ENCODE measurements at places on chromosomes 1 and 21.

- peak; percentile 63 for DNase-seq
These were observed 48.5 kb upstream of the ECE1 start for GRCh38 chr1:21338573-21339355.

DNA sequence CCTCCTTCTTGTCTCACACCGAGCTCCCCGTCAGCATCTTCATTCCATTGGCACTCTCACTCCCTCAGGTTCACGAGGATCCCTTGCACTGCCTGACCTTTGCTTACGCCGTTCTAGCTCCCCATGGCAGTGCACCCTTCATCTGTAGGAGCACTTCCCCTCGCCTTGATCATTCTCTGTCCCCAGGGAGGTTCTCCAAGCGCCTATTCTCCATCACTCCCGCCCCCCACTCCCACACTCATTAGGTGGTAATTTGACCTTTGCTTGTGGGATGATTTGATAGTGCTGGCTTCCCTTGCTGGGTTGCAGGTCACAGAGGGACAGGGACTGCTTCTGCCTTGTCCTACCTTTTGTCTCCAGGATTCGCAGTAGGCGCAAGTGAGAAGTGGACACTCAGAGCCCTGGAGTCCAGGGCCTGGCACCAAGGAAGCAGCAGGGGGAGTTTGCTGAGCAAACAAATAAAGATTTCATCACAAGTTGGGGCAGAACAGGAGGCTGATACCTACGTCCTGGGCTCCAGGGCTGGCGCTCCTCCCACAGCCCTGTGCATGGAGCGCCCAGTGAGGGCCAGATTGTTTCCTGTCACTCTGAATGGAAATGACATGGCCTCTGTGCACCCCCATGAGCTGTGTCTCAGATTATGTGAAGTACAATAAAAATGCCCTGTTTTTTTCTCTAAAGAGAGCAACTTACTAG is 82.0 kb upstream of the RUNX3 start:
- no peak for DNase-seq

DNA sequence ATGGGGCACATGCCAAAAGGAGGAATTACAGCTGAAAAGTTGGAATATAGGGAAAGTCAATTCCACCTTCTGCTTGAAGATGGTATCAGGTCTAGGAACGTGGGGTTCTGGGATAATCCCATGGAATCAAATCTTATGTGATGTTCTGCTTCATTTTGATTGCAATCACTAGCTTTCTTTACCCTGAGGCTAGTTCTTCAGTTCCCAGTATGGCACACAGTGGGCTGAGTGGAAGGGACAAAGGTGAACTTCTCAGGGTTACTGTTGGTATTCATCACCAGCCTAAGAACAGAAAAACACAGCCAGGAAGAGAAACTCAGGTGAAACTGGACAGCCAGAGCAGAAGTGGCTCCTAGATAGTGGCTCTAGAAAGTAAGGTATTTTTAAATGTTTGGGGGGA is 117.8 kb downstream of the TNFSF18 start:
- no peak for DNase-seq

DNA sequence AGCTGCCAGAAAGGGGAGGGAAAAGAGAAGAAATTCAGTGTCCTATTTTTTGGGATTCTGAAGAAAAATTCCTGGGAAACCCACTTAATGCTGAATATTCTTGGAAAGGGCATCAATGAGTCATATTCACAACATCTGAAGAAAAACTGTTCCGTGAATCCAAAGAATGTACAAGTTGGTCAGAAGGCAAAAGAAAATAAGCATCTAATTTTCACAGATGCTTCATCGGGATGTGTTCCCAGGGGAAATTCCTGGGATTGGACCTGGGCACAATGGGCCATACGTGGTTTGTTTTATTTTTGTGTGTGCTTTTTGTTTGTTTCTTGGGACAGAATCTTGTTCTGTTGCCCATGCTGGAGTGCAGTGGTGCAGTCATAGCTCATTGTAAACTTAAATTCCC is 112.2 kb downstream of the MAP3K21 start:
- no peak for DNase-seq

- DNase-seq, result no peak
These were observed 125.2 kb downstream of the PCBP3 start for GRCh38 chr21:45768740-45769048.

DNA sequence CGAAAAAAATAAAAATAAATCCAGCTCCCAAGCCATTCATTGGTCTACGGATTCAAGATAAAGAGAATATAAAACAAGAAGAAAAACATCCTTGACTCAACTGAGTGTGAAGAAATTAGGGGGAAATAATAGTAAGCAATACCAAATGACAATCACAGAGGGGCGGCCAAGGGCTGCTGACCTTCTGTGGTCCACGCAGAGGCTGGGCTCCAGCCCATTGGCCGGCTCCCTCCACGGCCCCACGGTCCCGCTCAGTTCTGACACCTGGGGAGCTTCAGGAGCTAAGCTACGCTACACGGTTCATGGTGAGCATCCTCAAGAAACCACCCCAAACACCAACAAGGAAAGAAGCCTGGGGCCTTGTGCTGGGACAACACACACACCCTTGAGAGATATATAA is 400 bp upstream of the KRTAP10-12 start:
- no peak for DNase-seq

DNA sequence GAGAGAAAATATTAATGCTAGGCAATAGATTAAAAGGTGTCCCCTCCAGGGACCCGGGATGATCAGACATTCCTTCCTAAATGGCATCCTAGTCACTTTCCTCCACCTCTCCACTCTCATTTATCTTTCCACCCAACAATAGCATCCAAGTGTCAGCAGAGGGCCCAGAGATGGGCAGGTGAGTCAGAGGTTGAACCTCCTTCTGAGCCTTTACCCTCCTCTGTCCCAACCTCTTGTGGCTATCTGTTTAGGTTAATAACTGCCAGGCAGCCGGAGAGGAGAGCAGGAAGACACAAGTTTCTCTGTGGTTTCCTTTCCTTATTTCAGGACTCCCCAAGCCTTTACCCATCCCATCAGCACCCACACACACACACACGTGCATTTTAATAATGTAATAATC is 4.1 kb downstream of the GJA5 start:
- no peak for DNase-seq

- DNase-seq, result no peak
These were observed 726 bp upstream of the CYB5R1 start for GRCh38 chr1:202967684-202968281.

DNA sequence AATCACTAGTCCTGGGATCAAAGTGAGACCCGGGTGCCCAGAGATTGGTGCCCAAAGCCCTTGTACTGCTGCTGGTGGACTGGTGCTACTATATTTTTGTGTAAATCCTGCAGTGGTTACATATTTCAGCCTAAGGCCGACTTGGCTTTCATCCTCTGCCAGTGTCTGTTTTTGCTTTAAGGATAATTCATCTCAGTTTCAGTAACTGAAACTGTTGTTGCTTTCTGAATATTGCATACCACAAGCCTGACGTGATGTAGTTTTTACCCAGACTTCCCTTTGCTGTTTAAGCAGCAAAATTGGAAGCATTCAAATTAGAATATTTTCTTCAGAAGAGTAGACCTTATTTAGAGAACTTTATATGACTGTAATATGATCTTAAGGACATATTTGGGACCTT is 341.8 kb downstream of the RYR2 start:
- no peak for DNase-seq

GRCh38 chr1:51960262-51960661 is 30.2 kb downstream of the RAB3B start:
- DNase-seq, result no peak

DNA sequence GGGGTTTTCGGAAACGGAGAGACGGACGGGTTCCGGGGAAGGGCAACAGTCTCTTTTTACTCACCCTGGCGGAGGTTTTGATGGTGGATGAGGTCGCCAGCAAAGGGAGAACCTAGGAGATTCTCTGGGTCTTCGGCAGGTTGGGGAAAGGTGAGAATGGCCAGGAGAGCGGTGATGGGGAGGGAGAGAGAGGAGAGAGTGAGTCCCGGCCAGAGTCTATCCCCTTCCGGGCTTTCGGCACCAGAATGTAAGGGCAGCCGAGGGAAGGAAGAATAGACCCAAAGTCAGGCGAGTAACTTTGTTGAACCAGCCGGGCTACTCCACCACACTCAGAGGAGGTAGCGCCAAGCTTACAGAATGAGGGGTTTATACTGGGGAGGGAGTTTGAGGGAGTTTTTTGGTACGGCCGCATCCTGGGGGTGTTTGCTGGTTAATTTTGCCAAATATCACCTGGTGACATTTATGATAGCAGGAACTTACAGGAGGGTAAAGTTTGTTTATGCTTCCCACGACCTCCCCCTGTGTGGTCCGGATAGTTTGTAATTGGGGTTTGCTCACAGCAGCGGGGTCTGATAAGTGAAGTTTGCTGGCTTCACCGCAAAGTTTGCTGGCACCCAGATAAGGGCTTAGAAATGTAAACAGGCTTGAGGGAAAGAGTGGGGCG is 141.1 kb upstream of the ETV3 start:
- no peak for DNase-seq

DNA sequence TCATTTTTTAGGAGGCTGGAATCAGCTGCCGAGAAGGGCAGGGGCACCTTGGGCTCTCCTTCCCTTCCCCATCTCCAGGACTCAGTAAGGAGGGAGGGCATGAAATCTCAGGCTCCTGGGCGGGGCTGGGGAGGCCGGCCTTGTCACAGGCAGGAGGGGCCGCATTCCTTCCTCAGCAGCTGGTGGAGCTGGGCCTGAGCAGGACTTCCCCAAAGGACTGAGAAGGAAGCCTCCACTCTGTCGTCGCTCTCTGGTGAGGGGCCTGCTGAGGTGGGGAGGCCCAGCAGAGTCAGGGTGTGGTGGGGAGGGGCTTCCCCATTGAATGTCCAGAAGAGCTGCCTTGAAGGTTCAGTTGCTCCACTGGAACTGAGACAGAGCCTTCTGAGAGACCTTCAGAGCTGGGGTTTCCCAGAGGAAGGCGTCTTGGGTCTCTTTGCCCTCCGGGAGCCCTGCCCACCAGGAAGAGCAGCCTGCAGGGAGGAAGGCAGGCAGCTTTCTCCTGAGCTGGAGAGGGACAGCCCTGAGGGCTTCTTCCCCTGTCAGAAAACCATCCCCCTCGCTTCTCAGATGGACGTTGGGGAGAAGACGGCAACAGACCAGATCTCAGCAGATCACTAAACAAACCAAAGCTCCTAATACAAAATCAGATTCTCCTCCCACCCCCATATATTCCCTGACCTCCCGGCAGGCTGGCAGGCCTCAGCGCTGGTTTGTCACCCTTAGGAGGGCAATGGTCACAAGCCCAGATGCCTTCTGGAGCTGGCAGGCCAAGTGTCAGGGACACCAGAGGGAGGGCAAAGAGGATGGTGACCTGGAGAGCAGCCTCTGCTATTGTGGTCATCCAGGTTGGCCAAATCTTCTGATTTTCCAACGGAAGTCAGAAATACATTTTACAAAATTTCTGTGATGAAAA is 10.7 kb downstream of the KCNA10 start:
- no peak for DNase-seq

- DNase-seq, result no peak
These were observed 42.6 kb upstream of the GPR153 start for GRCh38 chr1:6303397-6304012.

- DNase-seq, result no peak
These were observed 121.7 kb upstream of the COL6A1 start for GRCh38 chr21:45859762-45860357.

GRCh38 chr1:185017338-185017737 is 28.0 kb upstream of the RNF2 start:
- DNase-seq, result no peak

DNA sequence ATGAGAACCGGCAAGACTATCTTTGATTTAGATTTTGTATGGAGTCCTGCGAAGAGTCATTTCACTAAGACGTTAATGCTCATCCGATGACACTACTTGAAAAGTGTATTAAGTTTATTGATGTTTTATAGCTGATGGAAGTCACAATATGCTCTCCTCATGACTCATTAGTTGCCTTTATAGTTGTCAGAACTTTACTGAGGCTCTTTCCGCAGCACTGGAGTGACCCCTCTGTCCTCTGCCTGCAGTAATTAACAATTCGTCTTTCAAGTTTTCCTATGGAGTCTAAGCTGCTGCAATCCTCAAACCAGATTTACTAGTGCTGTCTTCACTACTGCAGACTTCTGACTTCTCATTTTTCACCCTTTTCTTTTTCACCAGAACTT is 853 bp downstream of the USP16 start:
- DNase-seq, result no peak

DNA sequence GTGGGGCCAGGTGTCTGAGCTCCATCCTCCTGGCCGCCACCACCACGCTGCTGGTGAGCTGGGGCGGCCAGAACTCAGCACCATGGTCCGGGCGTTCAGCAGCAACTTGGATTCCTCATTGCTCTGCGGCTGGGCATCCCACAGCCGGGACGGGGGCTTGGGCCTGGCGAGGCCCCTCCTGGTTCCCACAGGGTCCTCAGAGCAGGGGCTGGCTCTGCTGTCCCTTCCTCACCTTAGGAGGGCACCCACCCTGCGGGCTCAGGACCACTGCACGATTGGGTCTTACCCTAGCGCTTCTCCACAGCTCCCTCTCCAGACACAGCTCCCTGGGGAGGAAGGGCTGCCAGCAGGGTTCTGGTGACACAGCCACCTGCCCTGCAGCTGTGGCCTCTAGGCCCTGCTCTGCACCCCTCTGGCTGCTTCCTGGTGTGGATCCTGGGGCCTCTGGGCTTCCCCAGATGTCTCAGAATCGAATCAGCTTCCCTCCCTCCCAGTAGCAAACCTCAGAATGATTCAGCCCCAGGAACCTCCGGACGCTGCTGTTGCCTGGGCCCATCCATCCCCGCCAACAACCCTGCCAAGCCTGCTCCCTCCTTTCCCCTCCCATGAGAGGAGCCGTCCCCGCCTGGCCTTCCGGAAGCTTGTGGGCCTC is 25.0 kb downstream of the CRYAA start:
- DNase-seq, result peak; percentile 17

GRCh38 chr1:72567521-72567920 is 285.2 kb upstream of the NEGR1 start:
- peak; percentile 40 for DNase-seq

- DNase-seq, result no peak
These were observed 220.5 kb upstream of the MAP1LC3C start for GRCh38 chr1:242219298-242219901.

GRCh38 chr21:43598416-43599120 is 60.7 kb downstream of the HSF2BP start:
- DNase-seq, result no peak

DNA sequence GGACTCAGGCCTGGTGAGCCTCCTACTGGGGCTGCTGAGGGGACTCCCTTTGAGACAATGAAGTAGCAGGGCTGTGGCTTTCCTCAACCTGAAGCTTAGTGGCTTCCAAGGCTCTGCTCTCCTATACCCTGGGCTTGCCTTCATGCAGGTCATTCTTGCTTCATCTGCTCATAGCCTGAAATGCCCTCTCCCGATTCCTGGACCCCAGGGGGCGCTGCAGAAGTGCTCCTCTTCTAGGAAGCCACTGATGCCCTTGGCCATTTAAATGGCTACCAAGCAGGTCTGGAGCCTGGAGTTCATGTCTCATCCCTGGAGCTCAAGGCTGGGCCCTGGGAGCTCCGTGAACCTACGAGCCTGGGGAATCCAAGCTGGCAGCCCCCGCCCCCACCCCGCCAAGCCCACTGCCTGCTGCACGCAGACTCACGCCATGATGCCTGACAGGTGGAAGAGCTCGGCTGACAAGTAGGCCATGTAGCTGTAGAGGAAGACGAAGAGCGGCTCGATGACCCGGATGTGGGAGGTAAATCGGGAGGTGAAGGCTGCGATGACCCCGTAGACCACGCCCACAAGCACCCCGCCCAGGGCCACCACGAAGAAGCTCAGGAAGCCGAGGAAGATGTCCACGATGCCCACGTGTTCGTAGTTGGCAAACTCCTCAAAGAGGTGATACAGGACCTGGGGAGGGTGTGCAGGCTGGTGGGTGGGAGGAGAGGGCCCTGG is 45.7 kb downstream of the SLC9A1 start:
- peak; percentile 9 for DNase-seq

GRCh38 chr1:204923201-204923600 is 52.5 kb downstream of the NFASC start:
- no peak for DNase-seq
